Epithelial cell of proximal tubule (primary cell): ENCODE measurements at places on chromosomes 16 and 17.

DNA sequence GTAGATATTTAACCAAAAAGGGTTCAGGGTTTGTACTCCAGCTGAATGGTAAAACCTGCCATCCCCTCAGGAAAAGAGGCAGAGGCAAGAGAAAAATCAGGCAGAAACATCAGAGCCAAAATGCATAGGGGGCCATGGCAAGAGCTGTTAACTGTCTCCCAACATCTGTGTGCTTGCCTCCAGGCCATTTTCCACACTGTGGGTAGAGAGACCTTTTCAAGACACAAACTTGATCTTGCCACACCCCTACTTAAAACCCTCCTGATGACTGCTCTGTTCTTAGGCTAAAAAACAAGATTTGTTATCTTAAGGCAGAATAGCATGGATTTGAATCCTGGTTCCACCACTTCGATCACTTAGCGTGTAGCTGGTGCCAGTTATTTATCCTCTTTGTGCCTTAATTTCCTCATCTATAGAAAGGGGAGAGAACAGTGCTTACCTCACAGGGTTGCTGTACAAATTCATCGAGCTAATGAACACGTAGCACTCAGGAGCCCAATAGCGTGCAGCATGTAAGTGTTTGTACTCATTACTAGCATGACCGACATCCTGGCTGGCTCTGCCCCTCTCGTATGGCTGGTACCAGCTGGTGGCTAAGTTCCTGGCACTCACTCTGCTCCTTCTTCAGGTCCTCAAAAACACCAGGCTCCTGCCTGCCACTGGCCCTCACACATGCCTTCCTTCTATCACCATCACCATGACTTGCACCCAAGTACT, 25.8 kb downstream of the STAT3 start:
- DNase-seq = no peak

- DNase-seq = no peak
Measured at GRCh38 chr17:62981933-62982332, 15.9 kb downstream of the TANC2 start.

DNA sequence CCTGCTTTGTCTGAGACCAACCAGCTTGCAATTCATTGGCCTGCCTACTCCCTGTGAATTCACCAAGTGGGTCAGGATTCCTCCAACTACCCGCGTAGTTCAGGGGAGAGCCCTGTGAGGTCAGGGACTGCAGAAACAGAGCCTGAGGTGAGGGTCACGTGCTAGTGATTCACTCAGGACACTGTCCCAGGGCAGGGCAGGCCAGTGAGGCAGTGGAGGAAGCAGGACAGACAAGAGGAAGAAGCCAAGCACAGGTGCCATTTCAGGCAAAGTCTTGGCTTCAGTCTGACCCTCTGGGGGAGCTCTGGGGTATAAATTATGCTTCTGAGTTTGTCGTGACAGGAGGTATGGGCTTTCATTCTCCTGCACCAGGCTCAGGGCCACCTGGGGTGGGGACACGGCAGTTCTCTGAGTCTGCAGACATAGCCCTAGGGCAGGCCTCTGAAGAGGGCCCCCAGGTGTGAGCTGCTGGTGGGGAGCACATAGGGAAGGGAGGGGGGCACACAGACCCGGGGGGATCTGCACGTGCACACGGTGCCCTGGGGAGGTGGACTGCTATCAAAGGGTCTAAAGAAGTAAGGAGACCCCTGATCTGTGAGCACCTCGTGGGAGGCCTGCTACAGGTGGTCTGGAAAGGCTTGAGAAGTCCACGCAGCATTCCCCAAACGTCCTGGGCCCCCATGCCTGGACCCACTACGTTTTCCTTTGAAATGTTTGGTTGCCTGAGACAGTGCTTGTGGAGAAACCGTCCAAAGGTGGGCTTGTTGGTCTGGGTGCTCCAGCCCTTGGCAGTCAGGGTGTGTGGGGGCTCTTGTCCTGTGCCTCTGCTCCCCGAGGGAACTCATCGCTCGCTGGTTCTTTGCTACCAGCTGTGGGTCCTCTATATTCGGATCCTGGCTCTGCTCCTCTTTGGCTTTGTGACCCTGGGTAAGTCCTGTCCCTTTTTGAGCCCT, 46.4 kb downstream of the NKD1 start:
- no peak for DNase-seq

GRCh38 chr16:55323637-55324271, at the start of gene IRX6:
Gene IRX6, plus strand, starts transcription at chr16:55324203. Its CDS starts 889 bp downstream, at chr16:55325092.
- no peak for DNase-seq

DNA sequence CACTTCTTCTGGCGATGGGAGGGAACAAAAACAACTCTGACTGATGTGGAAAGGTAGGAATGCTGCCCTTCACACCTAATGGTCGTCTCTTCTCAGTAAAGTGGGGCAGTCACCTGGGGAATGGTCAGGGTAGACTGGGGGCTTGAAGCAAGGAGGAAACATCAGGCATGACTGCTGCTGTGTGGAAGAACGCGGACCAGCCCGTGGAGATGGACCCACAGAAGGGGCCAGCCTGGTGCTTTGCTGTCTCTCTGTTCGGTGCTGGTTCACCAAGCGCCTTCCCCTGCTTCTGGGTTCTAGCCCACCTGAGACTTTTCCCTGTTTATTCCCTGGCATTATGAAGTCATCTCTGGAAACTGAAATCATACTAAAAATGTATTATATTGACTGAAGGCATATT, 96.2 kb upstream of the DNAH17 start:
- DNase-seq = no peak

DNA sequence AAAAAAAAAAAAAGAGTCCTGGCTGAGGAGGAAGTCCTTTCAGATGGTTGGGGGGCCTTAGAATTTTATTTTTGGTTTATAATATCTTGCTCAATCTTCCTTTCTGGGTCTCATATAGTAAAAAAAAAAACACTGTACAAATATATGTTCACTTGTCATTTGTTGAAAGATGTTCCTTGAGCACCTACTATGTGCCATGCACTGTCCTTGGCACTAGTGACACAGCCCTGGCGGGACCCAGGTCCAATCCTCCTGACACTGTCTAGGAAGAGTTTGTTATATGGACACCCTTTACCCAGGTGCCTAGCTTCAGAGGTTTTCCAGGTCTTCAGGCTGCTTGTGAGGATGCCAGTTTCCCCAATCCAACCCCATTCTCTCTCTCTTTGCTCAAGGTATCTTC, 2.0 kb downstream of the CHST4 start:
- no peak for DNase-seq

GRCh38 chr16:53785044-53785443, 81.1 kb downstream of the FTO start:
- no peak for DNase-seq

- peak; percentile 56 for DNase-seq
Measured at GRCh38 chr16:51807551-51807950, 656.5 kb upstream of the SALL1 start.

- no peak for DNase-seq
Measured at GRCh38 chr17:67496286-67496685, 119.2 kb downstream of the PITPNC1 start.

DNA sequence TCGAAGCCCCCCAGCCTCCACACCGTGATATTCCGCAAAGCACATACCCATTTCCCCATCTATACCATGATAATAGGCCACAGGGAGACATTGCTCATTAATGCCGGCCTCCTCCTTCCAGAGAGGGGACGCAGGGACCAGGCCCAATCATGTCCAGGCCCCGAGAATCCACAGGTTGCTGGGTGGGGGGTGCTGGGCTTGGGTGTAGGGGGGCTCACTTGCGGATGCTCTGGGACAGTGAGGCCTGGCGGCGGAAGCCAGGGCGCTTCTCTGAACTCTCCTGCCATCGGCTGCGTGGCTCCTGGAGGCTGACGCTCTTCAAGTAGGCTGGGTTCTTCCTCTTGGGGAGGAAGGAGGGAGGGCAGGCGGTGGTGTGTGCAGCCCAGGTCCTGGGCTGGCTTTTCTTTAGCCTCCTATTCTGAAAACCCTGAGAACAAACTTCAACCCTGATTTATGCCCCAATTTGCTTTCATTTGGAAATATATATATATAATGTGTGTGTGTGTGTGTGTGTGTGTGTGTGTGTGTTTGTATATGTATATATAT, 12.2 kb downstream of the AANAT start:
- DNase-seq = no peak

- peak; percentile 40 for DNase-seq
Measured at GRCh38 chr16:1331712-1332617, 1.5 kb upstream of the BAIAP3 start.

- DNase-seq = no peak
Measured at GRCh38 chr17:34133350-34133749, 121.7 kb upstream of the CCL2 start.

- DNase-seq = no peak
Measured at GRCh38 chr16:10577305-10578202, 2.8 kb downstream of the EMP2 start.

DNA sequence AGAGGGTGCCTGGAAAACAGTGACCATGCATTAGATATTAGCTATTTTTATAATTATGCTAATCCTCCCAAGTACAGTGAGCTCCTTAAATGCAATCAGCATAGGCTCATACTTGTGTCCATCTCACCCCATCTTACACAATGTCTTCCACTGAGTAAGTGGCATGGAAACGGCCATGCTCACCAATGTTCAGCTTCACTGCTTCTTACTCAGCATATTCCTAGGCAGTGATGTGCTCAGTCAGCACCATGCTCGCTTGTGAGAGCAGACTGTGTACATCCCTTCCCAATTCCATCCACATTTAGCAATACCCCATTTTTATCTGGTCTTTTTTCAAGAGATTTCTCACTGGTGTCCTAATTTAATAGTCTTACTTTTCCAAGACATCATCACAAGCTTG, 454.8 kb upstream of the SOX9 start:
- DNase-seq = peak; percentile 69

GRCh38 chr16:30046588-30046987, 15.5 kb upstream of the TLCD3B start:
- no peak for DNase-seq

- no peak for DNase-seq
Measured at GRCh38 chr17:28433721-28434120, 27.7 kb upstream of the SLC46A1 start.

DNA sequence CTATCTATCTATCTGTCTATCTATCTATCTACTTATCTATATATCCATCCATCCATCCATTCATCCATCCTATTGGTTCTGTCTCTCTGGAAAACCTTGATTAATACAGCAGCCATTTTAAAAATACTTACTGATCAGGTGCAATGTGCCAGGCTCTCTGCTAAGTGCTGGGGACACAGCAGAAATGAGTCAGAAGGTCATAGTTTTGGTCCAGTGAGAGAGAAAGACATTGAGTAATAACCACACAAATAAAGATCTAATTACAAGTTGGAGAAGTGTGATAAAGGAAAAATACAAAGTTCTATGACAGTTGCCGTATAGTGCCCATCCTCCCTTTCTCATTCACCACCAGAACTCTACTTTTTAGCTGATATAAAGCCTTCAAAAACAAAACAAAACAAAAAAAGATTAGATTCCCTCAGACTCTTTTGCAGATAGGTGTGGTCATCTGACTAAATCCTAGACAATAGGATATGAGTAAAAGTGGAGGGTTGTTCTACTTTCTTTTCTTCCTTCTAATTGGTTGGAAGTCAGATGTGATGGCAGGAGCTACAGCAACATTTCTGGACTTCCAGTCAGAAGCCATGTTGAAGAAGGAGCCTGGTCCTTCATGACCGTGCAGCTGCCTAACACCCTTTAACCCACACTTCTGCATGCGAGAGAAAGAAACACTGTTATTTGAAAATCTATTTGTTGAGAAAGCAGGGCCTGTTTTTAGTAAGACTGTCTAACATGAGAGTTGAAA, 72.0 kb upstream of the TOX3 start:
- DNase-seq = no peak

DNA sequence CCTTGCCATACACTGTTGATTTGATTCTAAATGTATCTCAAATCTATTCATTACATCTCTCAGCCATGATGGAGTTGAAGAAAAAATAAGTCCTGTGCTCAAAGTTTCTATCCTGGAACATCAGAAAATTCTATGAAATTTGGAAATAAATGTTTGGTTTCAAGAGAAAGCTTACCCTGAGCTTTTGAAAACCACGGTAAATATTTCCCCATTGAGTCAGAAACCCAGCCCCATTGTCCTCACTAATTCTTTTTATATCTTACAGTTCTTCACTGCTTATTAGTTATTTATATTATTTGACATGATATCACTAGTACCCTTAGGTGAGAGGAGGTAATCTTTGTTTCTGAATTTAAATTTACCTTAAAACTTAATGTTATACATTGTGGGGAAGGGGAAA, 128.5 kb downstream of the MRTFB start:
- no peak for DNase-seq

- DNase-seq = no peak
Measured at GRCh38 chr16:28298511-28298878, 6.2 kb downstream of the SBK1 start.

DNA sequence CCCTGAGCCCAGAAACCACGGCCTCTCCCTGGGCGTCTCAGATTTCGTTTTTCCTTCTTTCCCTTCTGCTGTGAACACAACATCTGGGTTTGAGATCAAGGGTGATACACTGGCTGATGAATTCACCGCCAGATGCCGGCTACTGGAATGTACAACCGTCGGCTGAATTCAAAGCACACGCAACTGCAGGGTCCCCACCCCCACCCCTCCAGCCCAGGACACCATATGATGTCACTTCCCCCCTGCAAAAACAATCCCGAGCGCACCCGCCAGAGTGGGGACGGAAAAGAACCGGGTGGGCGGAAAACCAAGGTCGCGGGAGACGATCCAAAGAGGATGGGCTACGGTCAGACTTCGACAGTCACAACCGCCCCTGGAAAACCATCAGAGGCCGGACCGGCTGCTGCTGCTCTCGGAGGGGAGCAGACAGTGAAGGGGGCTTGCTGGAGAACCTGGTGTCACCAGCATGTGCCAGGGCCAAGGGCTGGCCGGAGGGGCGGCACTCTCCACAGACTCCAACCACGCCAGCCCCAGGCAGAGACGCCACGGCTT, 23.3 kb downstream of the CEP295NL start:
- DNase-seq = no peak

- no peak for DNase-seq
Measured at GRCh38 chr16:24837969-24838368, 7.8 kb upstream of the SLC5A11 start.

DNA sequence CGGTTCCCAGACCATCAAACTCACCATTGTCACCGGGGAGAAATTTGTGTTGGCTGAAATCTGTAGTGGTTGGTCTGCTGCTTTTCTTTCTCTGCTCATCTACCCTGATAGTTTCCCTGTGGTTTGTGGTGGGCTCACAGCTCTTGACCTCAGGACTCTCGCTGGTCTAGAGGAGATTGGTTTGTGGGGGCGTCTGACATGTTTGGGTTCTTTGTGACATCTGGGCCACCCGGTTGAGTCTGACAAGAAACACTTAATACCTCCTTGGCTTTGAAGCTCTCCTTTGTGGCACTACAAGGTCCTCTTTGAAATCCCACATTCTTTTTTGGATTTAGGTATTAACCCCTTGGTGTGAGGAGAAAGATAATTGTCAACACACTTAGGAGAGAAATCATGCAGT, 662.0 kb downstream of the WWOX start:
- no peak for DNase-seq

GRCh38 chr17:61511480-61512182, 59.4 kb downstream of the TBX4 start:
- DNase-seq = no peak
